ENCODE measurements at places on chromosomes 6 and 20.

GRCh38 chr6:112833581-112834131, 486.5 kb downstream of the RFPL4B start:
- no peak for DNase-seq

- DNase-seq = no peak
Measured at GRCh38 chr6:163545370-163545769, 130.9 kb downstream of the QKI start.

- peak; percentile 58 for DNase-seq
Measured at GRCh38 chr6:26054781-26055718, 32.2 kb upstream of the HFE start.

DNA sequence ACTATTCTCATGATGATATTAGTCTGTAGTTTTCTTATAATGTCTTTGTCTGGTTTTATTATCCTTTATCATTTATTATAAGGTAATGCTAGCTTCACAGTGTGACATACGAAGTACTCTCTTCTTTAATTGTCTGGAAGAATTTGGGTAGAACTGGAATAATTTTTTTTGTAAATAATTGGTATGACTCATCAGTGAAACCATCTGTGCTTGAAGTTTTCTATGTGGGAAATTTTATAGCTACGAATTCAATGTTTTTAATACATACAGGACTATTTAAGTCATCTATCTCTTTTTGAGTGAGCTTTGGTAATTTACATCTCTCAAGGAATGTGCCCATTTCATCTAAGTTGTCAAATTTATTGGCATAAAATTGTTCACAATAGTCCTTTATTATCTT, 86.3 kb downstream of the SOD2 start:
- no peak for DNase-seq

DNA sequence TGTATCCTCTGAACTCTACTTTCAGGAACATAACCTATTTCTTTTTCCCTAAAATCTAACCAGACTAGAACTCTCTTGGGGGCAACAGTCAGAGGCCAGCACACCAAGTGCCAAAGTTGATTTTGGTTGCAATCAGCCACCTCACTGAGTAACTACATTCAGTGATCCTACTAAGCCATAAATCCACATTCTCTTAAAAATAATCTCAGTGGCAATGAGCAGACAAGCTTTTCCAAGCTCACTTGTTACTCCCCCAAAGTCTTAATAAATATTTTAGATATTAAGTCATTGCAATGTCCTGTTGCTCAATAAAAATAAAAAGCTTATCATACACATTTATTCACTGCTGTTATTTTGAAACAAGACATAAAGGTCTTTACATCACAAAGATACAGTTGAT, 9.8 kb downstream of the RGS17 start:
- DNase-seq = no peak

DNA sequence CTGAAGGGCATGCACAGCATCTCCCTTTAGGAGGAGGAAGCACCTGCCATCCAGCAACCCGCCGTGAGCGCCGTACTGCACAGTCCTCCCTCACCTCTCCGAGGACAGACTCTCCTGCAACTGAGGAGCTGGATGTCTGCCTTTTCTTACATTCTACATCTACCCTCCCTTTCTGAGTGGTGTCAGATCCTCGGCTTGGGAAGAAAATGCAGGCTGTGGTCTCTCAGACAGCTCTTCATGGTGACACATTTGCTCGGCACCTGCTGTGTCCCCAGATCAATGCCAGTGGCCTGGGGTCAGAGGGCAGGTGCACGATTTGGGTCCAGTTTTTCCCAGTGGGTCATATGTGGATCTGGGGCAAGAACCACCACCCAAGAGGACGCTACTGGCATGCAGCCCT, 40.1 kb upstream of the BHLHE23 start:
- DNase-seq = no peak

DNA sequence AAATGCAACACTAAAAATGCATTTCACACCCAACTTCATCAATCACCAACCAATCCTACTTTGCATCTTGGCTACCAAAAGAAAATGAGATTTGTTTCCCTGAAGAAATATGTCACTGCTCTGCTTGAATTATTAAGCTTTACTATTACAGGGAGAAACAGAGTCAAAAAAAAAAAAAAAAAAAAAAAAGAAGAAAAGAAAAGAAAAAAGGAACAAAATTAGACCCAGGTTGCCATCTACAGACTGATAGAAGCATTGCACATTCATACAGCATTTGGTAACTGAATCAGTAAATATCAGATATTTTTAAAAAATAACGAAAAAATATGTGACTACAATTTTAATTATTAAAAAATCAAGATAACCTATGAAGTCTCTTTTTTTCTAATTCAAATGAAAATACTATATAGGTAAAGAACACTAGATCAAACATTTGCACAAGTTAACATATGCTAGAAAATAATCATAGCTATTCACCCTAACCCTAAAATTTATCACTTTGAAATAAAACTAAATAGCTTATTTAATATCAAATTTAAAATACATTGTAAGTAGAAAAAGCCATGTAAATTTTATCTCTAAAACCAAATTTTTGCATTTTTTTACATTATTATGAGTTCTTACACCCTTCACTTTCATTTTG, 83.3 kb downstream of the DCDC2 start:
- no peak for DNase-seq

DNA sequence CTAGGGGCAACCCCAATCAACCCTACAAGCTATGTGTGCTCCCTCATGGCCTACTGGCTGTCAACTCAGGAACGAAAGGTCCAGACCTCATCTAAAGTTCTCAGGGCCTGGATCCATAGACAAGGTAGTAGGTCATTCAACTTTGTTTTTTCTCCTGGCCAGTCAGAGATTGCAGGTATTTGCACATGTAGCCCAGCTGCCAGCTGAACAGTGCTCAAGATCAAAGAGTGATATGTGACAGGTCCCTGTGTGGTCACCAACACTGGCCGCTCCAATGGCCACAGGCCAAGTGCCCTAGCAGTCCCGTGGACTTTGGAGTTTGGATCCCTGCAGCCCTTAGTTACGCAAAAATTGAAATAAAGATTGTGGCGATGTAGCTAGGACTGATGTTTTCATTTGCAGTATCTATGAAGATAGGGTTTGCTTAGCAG, 60.6 kb upstream of the ATXN1 start:
- no peak for DNase-seq

DNA sequence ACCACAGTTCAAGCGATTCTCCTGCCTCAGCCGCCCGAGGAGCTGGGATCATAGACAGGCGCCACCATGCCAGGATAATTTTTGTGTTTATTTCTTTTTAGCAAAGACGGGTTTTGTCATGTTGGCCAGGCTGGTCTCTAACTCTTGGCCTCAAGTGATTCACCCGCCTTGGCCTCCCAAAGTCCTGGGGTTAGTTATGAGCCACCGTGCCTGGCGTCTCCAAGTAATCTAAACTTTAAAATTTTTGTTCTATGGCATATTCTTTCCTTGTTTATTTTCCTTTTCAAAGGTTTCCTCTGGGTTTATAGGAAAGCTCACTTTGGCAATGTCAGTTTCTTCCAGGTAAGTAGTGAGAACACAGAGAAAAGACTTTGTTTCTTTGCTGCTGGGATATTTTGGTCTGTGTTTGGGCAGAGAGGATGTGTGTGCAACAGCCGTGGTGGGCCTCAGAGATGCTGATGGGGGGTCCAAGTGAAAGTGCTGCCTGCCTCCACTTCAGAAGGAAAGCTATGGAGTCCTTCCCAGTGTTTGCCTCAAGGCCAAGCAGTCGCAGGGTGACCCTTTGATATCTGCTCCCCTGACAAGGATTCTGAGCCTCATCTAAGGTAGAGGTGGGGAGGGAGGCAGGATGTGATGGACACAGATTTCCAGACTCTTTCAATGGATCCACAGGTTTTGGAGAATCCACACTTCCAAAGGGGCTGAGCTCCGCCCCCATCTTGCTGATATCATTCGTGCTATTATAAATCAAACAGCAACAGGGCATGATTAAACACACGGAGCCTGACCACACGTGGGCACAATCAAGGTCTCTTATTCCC, 2.3 kb downstream of the LRP11 start:
- DNase-seq = no peak

DNA sequence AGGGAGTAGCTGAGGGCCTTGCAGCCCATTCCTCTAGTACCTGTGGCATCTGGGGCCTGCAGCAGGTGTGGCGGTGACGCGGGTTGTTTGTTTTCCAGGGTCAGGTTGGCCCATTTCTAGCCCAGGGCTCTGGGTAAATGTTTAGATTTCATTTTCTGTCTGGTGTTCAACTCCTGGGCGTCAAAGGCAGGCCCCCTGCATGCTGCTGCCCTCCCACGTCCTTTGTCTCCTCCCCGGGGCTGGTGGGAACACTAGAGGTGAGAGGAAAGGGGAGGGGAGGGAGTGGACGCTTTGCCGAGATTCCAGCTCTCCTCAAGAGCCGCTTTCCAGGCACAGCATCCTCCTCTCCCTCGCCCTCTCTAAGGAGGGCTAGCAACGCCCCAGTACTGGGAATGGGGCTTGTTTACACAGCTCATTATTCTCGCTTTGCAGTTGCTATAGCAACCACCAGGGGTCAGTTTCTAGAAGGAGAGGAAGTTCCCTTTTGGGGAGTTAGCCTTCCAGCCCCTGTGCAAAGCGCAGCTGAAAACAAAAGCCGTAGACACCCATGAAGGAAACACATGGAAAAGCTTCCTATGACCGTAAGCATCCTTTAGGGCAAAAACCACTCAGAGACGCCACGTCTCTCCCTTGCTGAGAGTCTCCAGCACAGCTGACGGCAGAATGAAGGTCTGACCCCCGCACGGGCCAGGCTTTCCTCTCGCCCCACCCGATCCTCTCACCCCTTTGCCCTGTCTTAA, 170.6 kb downstream of the LY86 start:
- DNase-seq = peak; percentile 37

- DNase-seq = no peak
Measured at GRCh38 chr6:54132587-54132986, 21.3 kb downstream of the MLIP start.

GRCh38 chr6:80133020-80133419, 26.5 kb downstream of the BCKDHB start:
- DNase-seq = no peak

DNA sequence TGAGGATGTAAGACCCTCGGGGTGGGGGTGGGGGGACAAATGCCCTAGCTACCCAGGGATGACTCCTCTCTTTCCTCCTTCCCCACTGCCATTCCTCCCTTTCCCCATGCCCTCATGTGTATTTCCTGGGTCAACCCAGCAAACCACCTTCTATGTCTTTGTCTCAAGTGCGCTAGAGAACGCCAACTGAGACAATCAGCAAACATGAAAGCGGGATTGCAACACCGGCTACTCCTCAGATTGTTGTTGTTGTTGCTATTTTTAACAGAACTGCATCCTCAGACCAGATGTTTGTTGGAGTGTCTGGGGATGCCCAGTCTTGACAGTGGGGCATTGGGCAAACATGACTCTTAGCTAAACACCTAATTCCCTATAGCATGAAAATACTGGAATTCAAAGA, 39.3 kb upstream of the HIVEP1 start:
- no peak for DNase-seq
